ENCODE measurements at places on chromosomes 5 and 9.
A peak's percentile ranks its signal among the peaks of the same experiment; 100 is the strongest.

DNA sequence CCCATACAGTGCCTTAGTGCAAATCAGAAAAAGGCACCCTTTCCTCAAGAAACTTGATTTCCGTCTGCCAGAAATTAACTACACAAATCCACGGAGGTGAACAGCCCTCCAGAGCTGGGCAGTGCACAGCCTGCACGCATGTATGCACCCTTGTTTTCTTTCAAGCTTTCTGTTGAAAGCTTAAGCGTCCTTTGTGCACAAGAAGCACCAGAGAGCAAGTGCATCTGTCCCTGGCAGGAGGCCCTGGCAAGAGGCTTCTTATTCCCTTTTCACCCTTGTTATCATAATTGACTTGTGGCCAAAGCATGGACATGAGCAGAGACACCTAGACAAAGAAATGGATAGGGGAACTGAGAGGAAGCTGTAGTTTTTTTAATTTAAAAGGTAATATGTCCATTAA, 47.4 kb upstream of the ATG10 start:
- DNase-seq, result no peak

DNA sequence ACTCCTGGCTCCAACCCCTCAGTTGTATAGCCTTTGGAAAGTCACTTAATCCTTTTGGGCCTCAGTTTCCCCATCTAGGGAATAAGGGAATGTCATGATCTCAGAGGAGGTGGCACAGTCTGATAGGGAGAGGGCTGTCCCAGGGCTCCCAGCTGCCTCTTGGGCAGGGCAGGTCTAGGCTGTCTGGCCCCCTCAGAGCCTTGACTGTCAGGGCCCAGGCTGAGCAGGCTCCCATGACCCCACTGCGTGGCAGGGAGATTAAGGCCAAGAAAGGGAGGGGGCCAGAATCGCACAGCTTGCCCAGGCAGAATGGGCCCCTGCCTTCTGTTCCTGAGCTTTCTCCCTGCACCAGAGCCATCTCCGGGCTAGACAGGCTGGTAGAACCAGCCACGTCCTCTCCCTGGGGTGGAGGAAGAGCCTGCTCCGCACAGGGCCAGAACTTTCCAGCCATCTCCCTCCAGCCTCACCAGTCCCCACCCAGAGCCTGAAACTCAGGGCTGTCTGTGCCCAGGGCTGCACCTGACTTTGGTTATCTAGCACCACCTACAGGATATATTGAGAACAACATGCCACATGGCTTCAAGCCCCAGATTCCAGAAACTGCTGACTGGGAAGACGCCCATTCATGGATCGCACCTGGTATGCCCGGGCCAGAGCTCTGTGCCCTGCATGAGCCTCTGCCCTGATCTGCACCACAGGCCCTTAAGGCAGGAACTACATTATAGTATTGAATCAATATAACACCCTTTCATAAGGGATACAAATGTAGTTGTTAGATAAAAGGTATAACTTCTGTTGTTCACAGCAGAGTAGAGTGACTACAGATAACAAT, 32.1 kb downstream of the NAIF1 start:
- peak; percentile 23 for DNase-seq

DNA sequence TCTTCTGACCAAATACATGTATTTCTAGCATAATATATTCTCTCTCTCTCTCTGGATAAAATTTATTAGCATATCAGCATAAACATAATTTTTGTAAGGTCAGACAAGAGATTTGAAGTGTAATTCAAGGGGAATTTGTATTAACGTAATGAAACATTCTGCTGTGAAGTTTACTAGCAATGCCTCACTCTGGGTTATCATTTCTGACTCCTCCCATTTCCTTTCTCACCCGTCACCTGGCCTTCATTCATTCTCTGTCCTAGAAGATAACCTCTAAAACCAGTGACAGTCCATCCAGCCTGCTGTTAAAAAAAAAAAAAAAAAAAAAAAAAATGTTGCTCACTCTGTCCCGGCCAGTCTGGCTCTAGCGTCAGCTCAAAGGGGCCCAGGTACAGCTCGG, 27.1 kb downstream of the GRAMD2B start:
- DNase-seq, result no peak

DNA sequence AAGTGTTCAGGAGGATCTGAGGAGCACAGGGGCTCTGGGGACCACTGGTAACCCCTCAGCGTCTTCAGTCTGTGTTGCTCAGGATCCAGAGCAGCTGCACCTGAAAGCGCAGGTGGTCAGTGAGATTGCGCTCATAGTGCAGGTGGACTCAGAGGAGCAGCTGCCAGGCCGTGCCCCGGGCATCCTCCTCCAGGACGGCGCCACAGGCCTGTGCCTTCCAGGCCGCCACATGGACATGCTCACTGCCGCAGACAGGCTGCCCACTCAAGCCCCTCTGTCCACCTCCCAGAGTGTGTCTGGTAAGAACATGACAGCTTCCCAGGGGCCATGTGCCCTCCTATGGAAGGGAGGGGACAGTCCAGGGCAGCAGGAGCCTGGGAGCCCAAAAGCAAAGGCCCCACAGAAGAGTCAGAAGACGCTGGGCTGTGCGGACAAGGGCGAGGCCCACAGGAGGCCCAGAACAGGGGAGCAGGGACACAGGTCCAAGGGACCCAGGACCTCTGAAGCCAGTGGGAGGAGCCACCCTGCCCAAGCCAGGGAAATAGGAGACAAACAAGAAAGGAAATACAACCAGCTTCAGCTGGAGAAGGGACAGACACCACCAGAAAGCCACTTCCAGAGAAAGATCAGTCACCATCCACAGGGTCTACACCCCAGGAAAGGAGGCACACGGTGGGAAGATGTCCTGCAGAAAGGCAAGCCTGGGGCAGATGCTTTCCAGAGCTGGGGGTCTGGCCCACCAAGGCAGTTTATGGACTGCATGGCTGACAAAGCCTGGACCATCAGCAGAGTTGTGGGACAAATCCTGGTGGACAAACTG, 5.2 kb downstream of the SPATA31E1 start:
- no peak for DNase-seq

- no peak for DNase-seq
These were observed 148.5 kb upstream of the PUM3 start for GRCh38 chr9:2992427-2992826.

DNA sequence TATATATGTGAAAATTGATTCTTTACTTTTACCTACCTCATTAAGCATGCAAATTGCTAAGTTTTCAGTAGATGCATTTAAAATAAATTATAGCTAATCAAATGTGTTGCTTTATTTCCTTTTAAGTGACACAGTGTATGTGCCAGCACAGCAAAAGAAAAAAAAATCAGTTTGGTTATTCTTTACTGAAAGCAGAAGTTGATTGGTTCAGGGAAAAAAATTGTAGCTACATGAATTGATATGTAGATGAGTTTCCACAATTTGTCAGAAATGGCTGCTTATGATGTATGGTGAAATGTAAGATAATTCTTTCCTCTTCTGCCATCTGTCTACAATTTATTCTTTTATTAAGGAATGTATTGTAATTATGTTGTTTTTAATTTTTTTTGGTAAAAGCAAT, 57.8 kb downstream of the PARP8 start:
- no peak for DNase-seq

DNA sequence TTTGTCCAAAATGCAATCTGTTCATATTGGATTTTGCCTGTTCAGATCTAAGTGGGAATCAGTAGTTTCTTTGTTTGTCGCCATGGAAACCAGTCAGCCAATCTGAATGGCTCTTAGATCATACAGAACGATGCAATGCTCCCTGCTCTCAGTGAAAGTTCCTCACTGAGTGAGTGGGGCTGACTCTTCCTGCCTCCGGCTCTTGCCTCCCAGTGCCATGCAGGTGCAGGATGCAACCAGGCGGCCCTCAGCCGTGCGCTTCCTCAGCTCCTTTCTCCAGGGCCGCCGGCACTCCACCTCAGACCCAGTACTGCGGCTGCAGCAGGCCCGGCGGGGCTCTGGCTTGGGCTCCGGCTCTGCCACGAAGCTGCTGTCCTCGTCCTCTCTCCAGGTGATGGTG, at the start of gene PTPDC1:
PTPDC1 (plus strand) TSS at position 151 of the 400 bp plus-strand sequence; CDS start at position 218, 67 bp downstream.
- DNase-seq, result peak; percentile 62

DNA sequence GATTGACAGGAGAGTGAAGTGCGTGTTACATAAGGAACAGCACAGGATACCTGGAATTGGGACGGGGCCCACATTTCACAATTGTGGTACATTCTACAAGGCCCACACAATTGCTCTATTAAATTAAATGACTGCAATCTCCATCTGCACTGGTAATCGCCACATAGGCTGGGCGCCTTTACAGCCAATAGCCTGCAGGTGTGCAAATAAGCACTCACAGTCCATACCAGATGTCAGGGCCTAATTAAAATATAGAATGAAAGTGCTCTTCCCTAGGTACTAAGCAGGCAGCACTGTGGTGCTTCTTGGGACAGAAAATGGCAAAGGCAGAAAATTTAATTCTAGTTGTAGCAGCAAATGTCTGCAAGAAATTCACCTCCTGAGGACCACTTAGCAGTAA, 82.7 kb downstream of the ATP10B start:
- no peak for DNase-seq

GRCh38 chr5:174692982-174693422, 31.4 kb upstream of the MSX2 start:
- no peak for DNase-seq

- DNase-seq, result peak; percentile 92
These were observed 20.1 kb downstream of the PCDHGC5 start for GRCh38 chr5:141508798-141509611.

- no peak for DNase-seq
These were observed 28.0 kb upstream of the SLC2A8 start for GRCh38 chr9:127368852-127369402.

DNA sequence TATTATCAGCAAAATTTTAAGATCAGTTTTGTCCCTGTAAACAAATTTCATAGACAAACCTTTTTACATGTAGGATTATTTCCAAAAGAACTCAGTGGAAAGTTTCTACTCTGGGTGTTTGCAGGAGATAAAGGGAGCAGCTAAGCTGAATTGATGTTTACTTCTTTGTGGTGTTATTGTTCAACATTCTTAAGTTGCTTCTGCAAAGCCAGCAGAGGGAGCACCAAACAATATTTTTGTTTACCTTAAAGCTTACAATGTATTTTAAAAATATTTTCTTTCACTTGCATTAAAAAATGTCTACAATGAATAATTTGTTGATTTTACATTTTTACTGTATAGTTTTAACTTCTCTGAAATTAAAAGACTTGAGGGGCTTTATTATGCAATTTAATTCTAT, 135.4 kb downstream of the ATG10 start:
- DNase-seq, result no peak

DNA sequence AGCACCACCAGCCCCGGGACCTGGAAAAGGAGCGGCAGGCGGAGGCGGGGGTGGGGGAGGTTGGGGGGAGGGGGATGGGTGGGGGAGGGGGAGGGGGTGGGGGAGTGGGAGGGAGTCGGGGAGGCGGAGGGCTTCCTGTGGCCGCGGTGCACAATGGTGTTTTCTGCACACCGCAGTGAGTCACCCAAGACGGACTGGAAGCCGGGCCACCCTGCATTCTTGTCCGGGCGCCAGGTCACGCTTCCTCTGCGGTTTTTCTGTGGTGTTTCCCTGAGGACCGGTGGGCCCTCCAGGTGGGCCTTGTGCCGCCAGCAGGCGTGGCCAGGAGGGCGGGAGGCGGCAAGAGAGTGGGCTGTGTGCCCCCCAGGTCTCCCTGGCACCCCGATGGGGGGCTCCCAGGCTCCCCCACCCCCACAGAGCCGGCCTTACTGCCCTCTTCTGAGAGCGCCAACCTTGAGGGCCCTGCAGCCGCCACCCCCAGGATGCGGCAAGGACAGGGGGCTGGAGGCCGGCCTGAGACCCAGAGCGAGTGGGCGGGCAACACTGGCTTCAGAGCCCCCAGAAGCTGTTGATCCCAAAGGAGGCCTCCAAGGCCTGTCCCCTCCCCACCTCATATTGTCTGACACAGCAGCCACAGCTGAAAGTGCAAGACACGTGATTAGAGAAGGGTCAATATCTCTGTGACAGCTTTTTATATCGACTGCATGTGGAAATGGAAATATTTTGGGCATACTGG, 11.1 kb downstream of the EXD3 start:
- peak; percentile 75 for DNase-seq

DNA sequence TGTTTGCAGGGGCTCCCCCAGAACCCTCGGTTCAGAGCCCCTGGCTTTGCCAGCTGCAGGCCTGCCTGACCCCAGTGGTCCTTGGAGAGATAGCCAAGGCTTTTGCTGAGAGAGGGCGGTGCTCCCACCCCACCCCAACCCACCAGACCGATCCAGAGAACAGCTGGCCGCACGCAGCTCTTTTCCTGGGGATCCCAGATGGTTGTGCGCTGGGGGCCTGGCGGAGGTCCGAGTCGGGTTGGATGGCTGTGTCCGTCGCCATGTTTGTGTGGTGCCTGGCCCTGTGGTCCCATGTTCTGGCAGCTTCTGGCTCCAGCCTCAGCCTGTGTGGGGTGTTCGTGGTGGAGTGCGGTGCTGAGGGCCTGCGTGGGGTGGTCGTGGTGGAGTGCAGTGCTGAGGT, 97.5 kb downstream of the RXRA start:
- DNase-seq, result no peak

DNA sequence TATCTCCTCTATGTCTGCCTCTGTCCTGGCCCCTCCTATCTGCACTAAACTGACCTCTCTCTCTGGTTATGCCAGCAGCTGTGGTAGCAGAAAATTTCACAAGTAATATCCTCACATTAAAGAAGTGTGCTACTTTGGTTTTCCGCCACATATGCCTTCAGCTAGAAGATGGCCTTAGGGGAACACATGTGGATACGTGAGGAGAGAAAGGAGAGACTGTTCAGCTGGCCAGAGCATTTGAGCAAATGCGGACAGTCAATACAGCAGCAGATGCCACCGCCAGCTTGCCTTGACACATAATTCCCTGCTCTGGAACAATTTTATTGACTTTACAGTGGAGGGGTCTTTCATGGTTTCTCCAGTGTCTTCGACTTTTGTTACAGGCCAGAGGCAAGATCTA, 434.6 kb downstream of the TAF11L14 start:
- no peak for DNase-seq

DNA sequence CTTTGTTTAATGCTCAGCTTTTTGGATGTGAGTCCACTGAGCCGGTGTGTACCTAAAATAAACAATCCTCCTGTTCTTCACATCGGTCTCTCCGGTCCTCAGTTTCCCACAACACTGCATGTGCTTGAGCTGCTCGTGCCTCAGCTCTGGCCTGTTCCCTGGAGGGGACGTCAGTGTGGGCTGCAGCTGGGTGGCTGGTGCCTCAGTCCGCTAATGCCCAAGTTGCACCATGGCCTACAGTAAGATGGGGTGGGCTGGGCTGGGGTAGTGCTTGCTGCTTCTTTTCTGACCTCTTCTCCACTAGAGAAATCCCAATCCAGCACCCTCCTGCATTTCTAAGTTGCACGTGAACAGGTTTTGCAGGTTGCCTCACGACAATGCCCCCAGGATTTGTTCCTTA, 595 bp upstream of the BTNL9 start:
- DNase-seq, result no peak

- no peak for DNase-seq
These were observed 170.8 kb downstream of the SGCD start for GRCh38 chr5:156497804-156498208.

- no peak for DNase-seq
These were observed 12.9 kb upstream of the COL15A1 start for GRCh38 chr9:98930792-98931191.

GRCh38 chr9:92647671-92648473, 22.1 kb downstream of the IPPK start:
- DNase-seq, result no peak
